ENCODE measurements at places on chromosomes 12 and 14.

DNA sequence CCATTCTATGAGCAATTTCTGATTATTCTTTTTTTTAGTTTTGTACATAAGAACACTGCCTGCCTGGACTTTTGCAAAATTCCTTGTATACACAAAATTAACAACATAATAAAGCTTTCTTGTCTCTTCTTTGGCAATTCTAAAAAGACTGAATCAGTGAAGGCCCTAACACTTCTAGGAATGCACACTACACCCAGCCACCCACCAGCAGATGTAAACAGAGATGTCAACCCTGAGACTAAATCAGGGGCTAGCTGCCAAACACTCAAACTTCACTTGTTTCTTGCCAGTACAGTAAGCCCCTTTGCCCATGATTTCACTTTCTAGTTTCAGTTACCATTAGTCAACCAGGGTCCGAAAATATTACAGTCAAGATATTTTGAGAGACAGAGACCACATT is 15.5 kb downstream of the DCAF5 start:
- no peak for DNase-seq

DNA sequence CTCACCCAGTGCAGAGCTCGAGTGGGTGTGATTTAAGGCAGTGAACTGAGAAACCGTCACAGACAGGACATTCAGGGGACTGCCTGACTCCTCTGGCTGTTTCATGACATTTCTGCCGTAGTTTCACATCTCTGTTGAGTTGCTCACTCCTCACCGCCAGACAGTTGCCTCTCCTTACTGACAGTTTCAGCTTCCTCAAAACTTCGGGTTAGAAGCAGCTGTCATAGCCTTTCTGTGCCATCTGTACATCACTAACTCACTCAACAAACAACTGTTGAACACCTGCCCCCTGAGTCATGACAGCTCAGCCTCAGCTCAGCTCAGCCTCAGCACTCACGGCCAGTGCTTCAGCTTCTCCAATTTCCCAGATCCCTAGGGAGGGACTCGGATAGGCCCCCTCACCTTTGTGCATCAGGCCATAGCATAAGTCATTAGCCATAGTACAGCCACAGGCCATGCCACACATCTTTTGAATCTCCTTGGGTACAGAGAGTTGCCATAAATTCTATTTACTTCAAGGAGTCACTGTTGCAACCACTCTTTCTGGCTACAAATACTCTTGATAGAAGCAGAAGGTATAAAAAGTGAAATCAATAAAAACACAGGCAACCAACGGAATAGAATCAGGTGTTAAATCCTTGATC is 6.2 kb upstream of the SLC15A4 start:
- DNase-seq, result no peak

DNA sequence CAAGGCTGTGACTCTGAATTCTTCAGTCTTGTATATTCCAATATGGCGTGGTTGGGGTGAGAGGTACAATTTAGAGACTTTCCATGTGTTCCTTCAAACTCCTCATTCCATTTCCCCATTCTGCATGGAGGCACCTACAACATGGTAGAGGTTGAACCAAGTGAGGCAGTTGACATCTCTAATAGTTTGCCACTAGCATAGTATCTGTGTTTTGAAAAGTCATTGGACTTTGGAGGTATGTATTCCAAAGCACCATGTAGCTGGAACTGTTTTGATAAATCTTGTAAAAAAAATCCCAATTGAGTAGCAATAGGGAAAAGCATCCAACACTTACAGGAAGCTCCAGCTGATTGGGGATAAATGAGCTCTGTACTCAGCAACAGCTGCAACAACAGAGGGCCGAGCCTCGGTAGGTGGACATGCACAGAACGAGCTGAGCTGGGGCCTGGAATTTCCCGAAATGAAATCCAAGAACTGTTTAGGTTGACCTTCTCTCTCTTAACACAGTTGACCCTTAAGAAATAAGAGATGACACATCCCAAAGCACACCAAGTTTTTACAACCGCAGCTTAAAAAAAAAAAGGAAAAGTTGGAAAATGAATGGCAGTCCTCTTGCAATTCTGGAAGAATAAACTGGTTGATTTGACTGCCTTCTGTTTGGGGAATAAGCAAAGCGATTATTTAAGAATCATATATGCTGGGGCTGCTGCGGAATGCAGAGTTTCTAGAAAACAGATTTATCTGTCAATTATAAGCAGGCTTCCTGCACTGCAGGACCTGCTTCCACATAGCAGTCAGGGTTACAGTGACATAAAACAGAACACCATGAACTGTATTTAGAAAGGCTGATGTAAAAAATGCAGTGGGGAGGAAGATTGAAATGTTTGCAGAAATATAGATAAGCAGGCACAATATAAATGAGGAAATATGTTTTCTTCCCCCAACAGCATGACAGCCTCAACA is 194.6 kb upstream of the KRR1 start:
- no peak for DNase-seq

GRCh38 chr12:111100554-111100953 is 180.2 kb upstream of the MYL2 start:
- no peak for DNase-seq

- DNase-seq, result no peak
Observed at GRCh38 chr14:77051116-77051515, 22.6 kb upstream of the IRF2BPL start.

- DNase-seq, result peak; percentile 27
Observed at GRCh38 chr12:132218915-132219314, 74.7 kb downstream of the NOC4L start.

GRCh38 chr14:61603736-61604135 is 91.6 kb upstream of the HIF1A start:
- DNase-seq, result no peak

GRCh38 chr14:81594012-81594411 is 60.4 kb upstream of the SEL1L start:
- no peak for DNase-seq

GRCh38 chr12:100371146-100371545 is 14.3 kb downstream of the SLC17A8 start:
- no peak for DNase-seq

GRCh38 chr14:33375786-33376185 is 437.1 kb downstream of the NPAS3 start:
- DNase-seq, result no peak

DNA sequence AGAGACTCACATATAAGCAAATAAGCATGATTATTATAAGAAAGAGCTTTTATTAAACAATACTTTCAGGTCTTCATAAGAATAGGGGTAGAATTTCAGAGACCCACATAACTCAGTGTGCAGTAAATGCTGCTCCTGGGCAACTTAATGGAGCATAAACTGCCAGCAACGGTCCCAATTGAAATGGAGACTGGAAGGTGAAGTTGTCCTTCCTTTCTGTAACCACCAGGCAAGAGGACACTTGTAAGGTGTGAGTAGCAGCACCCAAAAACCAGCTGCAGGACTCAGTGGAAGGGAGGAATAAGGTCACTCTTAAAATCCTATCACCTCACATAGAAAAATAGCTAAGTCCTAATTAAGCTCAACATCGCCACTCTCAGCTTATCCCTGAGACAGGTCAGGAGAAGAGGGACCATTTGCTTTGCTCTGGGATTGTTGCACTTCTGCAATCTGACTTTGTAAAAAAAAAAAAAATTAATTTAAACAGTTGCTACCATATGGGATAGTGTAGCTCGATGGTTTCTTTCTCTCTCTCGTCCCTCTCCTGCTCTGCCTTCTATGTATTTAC is 22.7 kb upstream of the LTA4H start:
- no peak for DNase-seq

GRCh38 chr14:24290746-24291145 is 8.8 kb downstream of the DHRS1 start:
- DNase-seq, result no peak

GRCh38 chr12:77861317-77861716 is 30.6 kb downstream of the NAV3 start:
- DNase-seq, result no peak

DNA sequence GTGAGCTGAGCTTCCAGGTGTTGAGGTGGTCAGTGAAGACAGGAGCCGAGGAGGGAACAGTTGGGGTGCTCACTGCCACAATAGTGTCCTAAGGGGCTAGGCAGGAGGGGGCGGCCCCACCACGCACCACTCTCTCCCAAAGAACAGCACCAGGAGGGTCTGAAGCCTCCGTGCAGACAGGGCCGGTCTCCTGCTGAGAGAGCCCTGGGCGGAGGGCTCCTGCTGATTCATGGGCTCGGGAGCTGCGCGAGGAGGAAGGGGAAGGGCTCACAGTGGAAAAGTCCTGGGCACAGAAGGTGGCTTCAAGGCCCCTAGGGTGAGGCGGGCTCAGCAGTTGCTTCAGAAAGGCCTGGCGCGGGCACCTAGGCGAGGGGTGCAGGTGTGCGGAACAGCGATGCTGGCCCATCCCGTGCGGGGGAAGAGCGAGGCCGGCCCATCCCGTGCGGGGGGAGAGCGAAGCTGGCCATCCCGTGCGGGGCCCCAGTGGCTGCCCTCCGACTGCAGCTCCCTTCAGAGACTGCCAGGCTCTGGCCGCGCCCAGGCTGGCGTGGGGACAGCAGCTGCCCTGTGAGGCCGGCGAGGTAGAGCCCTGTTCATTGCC is 176.7 kb downstream of the ADGRD1 start:
- DNase-seq, result no peak

DNA sequence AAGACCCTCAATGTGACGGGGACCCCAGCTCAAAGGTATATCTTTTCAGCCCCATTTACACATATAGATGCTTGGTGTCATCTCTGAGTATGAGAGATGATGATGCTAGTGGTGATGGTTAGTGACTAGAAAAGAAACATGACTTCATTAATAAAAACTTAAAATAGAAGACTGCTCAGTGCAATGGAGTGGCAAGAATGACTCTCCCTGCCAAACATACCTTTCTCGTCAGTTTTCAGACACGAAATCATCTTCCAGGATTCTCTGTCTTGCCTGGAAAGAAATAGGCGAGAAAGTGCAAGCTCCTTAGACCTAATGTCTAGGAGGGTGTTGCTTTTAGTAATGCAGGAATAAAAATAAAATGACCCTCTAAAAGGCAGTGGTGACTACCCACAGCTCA is 71.7 kb downstream of the TPH2 start:
- DNase-seq, result no peak

- DNase-seq, result peak; percentile 17
Observed at GRCh38 chr14:46399049-46399448, 252.5 kb downstream of the RPL10L start.

GRCh38 chr14:71317385-71318096 is 410.3 kb downstream of the PCNX1 start:
- DNase-seq, result no peak

- DNase-seq, result no peak
Observed at GRCh38 chr14:90678846-90679362, 137.3 kb downstream of the TTC7B start.

DNA sequence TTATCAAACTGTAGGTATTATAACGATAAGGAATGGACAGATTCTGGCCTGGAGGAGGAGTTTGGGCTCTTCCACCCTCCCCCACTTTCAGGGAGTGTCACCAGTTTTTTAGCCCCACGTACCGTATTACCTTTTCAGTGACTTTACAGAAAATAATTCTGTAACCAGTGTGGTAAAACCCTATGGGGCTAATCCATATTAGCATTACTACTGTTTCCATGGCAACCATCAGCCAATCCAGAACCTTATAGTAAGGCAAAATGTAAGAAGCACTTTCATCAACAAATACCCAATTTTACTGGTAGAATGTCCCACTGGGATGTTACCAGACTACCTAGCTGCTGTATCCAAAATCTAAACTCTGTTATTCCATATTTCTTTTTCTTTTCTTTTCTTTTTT is 50.7 kb downstream of the BICDL1 start:
- no peak for DNase-seq

All from NCI-H187 treated with DMSO at 0.1 percent for 48 hours (cell line).